ENCODE measurements at places on chromosomes 11 and 22.

DNA sequence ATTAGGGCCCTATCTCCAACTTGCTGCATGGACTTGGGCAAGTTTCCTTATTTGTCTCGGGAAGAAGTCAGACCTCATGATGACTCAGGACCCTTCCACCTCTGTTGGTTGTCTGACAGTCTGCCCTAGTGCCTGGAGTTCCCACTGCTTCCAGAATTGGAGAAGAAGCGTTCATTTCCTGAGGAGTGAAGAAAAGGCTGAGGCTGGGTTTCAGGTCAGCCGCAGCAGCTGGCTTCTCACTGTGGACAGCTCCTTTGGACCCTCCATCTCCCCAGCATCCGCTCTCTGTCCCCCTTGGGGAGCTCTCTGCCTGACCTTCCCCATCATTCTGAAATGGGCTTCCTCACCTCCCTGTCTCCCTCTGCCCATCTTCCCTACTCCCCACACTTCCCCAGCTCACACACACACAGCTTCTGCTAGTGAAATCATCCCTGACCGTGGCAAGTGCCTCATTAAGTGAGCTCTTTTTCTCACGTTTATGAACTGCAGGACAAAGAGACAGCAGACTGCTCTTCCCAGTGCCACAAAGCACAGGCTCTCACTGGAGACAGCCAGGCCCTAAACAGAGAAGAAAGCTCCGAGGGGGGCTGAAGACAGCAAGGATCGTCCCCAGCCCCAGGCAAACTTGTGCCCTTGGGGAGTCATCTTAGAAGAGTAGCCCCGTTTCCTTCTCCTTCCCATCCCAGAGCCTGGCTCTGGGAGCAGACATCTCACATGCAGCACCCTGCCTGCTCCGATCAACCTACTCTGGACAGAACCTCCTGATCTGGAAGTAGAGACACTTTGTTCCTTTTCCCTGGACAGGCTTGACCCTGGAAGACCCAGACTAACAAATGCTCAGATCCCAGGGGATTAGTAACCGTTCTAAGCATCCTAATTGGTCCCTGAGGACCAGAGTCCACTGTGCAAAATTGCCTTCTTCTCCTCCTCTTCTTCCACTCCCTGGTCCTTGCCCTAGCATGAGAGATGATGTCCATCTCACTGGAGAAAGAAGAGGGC, 157.9 kb downstream of the FEZ1 start:
- no peak for DNase-seq

DNA sequence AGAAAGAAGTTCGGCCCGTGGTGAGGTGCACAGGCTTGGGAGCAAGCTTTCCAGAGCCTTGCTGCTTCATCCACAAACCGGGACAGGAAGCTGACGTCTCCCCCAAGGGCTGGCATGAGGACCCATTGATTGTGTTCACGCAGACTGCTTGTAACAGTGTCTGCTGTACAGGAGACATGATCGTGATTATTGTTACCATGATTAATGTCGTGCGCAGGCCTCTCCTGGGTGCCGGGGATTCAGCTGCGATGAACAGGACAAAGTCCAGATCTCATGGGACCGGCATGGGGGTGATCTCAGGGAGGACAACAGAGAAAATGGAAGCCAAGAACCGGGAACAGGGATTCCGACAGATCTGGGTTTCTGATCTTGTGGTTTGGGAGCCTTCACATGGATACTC, 219.9 kb downstream of the BRD1 start:
- DNase-seq: no peak

GRCh38 chr11:47564933-47565339, 463 bp upstream of the PTPMT1 start:
- no peak for DNase-seq

- DNase-seq: no peak
Measured at GRCh38 chr11:12199231-12199948, 89.0 kb downstream of the MICAL2 start.

GRCh38 chr11:94734563-94735275, 33.4 kb upstream of the AMOTL1 start:
- DNase-seq: no peak

- DNase-seq: peak; percentile 93
Measured at GRCh38 chr22:39349506-39349966, 255 bp upstream of the SYNGR1 start.

DNA sequence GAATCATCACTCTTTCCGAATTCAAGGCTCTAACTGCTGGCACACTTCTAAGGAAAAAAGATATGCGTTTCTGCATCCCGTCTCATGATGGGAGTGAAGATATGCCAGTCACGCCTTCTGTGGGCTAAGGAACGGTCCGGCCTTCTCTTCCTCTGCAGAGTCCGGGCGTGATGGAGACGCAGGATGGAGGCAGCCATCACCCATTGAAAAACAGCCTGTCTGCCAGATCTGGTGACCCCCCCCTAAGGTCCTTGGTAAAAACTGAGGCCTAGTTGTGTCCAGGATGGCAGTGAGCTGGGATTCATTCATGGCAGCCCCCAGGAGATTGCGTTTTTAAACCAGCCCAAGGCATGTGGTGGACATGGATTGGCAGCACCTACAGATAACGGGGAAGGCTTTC, 6.9 kb upstream of the EFCAB6 start:
- no peak for DNase-seq

Measured in AG20443 (cell line).